H9 (cell line): ENCODE measurements at places on chromosomes 12 and 14.

DNA sequence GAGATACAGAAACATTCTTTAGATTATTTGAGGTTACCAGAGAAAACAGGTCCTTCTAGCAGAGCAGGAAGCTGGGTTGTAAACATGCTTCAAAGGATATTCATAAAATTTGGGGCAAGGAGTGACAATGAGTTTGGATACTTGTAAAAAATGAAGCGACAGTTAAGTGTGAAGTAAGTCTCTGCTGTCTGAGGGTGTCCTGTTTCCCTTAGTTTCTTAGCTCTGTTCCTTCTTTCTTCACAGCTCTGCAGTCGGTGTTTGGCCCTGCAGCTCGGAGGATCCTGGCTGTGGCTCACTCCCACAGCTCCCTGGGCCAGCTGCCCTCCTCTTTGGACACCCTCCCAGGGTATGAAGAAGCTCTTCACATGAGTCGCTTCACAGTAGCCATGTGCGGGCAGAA is 10.8 kb downstream of the TMEM52B start:
- H3K27ac ChIP-seq, result no peak overlapping the region
- no peaks in the 10 kb centered on the region for H3K27me3 ChIP-seq
- no peaks in the 10 kb centered on the region for H3K36me3 ChIP-seq
- H3K4me1 ChIP-seq, result no peaks in the 10 kb centered on the region

DNA sequence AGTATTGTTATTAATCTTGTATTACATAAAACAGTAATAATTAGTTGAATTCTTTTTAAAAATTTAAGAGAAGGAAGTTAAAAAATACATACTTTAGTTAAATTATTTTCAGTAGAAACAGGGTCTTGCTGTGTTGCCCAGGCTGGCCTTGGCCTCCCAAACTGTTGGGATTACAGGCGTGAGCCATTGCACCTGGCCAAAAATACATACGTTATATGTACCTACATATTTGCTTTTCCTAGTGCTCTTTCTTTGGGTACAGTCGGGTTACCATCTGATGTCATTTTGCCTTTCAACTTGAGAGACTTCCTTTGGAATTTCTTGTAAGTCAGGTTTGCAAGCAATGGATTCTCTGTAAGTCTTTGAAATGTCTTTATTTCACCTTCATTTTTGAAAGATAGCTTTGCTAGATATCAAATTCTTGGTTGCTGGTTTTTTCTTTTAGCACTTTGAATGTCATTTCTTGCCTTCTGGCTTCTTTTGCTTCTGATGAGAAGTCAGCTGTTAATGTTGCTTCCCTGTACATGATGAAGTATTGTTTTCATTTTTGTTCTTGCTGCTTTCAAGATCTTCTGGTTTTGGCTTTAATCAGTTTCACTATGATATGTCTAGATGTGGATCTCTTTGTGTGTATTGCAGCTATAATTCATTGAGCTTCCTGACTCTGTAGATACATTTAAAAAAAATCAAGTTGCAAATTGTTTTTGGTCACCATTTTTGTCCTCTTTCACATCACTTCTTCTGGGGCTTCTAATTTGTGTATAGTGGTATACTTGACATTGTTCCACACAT is 84.4 kb downstream of the SPATS2 start:
- no peaks in the 10 kb centered on the region for H3K4me1 ChIP-seq
- DNase-seq, result no peak
- H3K36me3 ChIP-seq, result peaks cover 5% of the 10 kb centered on the region
- H3K27ac ChIP-seq, result no peak overlapping the region
- no peak overlapping the region for H3K4me3 ChIP-seq

GRCh38 chr14:22479776-22480464 is 109.1 kb downstream of the DAD1 start:
- H3K4me3 ChIP-seq, result no peak overlapping the region
- H3K36me3 ChIP-seq, result no peaks in the 10 kb centered on the region
- no peak overlapping the region for H3K27ac ChIP-seq
- H3K4me1 ChIP-seq, result peaks cover 8% of the 10 kb centered on the region

- no peak overlapping the region for H3K4me3 ChIP-seq
- no peaks in the 10 kb centered on the region for H3K27me3 ChIP-seq
- H3K4me1 ChIP-seq, result no peaks in the 10 kb centered on the region
- H3K36me3 ChIP-seq, result no peaks in the 10 kb centered on the region
Measured at GRCh38 chr12:93153321-93153720, 224.2 kb upstream of the EEA1 start.

GRCh38 chr14:71196921-71197320 is 289.7 kb downstream of the PCNX1 start:
- no peaks in the 10 kb centered on the region for H3K27me3 ChIP-seq
- H3K4me3 ChIP-seq, result no peak overlapping the region
- no peaks in the 10 kb centered on the region for H3K36me3 ChIP-seq
- H3K27ac ChIP-seq, result no peak overlapping the region
